Pons (tissue), 1 donor: ENCODE measurements at places on chromosomes 13 and 19.

DNA sequence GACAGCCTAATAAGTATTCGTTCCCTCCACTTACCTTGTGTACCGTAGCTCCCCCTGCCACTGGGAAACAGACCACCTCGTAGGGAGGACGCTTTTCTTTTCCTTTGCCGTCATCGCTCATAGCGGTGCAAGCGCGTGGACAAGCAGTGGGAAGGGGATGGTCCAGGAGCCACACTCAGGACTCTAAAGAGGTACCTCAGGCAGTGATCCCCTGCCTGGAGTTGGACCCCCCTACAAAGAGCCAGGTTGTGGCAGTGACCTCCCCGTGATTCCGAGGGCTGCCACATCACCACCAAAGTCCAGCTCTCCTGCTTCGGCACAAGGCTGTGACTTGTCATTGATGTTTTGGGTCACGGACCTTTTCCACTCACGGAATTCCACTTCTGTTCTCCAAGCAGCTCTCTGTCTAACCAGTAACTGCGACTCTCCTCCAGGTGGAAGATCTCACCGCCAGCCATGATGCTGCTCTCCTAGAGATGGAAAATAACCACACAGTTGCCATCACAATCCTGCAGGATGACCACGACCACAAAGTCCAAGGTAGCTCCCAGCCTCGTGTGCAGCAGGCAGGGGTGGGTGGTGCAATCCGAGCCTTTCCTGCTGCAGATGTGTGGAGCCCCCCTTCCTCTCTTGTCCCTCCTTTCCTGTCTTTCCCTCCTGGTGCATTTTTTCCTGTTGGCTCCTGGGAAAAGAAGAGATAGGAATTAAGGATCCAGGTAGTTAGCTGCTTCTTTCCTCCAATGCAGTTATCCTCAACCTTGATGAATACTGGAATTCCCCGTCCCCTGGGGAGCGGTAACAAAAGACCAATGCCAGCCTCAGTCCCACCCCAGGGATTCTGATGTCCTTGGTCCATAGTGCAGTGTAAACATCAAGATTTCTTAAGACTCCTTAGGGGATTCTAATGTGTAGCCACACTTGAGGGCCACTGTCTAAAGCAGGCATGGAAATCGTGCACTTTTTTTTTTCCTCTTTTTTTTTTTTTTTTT, 107.7 kb downstream of the SLC7A1 start:
- DNase-seq: no peak

- DNase-seq: peak; percentile 34
These were observed 178.0 kb downstream of the KCTD12 start for GRCh38 chr13:76708138-76708688.

DNA sequence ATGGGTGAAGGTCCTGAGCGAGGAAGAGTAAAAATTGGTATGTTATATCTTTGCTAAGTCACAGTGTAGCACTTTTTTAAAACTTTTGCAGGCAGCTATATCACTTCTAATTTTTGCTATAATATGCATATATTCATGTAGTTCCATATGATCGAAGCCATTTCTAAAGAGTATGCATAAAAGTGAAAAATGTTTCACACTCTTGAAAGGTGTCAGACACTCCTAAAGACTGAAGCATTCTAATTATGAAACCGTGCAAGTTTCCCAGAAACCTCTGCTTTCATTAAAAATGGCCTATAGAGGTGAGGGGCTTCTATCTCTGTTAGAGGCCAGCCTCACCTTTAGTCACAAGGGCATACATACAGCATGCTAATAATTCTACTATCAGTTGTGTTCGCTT, 128.9 kb downstream of the CDK8 start:
- DNase-seq: no peak

DNA sequence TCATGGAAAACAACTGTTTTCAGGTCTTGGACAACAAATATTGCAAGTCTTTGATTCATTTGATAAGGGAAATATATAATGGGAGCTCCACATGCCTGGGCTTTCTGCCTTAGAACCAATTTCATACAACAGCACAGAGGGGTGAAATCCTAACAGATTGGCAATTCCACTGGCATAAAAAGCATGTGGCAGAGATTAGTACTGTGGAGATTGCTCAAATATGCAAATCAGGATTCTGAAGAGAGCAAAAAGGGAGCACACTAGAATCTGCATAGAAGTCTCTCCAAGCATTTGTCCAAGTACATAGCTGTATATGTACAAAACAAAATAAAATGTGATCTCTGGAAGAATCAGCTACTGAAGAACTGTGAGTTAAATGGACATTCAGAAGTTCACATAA, 312.9 kb upstream of the SLITRK5 start:
- DNase-seq: no peak

DNA sequence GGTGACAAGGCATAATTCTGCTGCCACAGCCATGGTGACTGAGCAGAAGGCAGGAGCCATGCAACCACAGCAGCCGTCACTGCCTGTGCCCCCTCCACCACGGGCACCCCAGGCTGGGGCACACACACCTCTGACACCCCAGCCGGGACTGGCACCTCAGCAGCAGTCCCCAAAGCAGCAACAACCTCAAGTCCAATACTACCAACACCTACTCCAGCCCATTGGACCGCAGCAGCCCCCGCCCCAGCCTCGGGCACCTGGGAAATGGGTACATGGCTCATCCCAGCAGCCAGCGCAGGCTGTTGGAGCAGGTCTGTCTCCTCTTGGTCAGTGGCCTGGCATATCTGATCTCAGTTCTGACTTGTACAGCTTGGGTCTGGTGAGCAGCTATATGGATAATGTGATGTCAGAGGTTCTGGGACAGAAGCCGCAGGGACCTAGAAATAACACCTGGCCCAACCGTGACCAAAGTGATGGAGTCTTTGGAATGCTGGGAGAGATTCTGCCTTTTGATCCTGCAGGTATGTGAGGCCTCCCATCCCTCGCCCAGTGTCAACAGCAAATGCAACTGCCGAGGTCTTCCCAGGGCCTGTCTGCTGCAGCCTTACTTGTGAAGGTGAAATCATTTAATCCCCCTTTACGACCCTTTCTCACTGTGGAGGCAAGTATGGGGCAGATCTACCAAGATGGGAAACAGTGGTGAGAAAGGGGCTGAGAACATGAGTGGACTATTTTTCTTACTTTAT, 22.9 kb upstream of the GPI start:
- no peak for DNase-seq

- DNase-seq: peak; percentile 93
These were observed 37.5 kb downstream of the SUGP2 start for GRCh38 chr19:18995804-18996241.

DNA sequence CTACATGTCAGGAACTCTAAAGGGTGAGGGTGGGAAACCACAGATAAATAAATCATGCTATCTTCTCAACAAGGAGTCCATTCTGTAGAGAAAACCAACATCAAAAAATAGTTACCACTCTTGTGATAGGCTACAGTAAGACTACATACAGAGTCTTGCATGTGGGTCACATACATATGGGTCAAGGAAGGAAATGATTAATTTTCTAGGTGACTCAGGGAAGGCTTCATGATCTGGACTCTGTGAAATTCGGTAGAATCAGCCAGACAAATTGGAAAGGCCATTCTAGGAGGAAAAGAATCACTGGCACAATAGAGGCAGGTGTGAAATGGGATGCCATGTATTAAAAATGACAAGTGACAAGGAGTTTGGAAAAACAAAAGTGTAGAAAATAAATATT, 638.9 kb downstream of the LIG4 start:
- DNase-seq: no peak

DNA sequence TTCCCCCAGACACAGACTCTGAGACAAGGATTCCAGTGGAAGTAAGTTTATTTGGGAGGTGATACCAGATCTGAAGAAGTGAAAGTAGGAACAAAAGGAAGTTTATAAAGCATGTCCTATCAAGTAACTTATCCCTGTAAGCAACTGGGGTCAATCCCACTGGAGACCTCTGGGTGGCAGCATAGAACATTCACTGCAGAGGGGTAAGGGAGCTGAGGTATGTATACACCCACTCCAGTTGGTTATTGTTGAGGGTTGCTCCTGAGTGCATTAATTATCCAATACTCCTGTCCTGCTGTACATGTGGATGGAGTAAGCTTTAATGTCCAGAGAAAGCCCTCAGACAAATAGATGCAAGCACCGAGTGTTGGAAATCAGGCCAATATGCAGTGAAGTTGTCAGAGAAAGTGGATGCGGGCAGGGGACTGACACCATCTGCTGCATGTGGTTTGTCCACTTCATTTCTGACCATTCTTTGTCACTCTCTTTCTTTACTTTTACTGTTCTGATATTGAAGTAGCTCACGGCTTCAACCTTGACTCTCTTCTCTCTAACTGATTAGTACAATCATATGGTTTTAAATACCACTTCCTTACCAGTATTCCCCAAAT, 46.7 kb downstream of the NOTCH3 start:
- DNase-seq: no peak

DNA sequence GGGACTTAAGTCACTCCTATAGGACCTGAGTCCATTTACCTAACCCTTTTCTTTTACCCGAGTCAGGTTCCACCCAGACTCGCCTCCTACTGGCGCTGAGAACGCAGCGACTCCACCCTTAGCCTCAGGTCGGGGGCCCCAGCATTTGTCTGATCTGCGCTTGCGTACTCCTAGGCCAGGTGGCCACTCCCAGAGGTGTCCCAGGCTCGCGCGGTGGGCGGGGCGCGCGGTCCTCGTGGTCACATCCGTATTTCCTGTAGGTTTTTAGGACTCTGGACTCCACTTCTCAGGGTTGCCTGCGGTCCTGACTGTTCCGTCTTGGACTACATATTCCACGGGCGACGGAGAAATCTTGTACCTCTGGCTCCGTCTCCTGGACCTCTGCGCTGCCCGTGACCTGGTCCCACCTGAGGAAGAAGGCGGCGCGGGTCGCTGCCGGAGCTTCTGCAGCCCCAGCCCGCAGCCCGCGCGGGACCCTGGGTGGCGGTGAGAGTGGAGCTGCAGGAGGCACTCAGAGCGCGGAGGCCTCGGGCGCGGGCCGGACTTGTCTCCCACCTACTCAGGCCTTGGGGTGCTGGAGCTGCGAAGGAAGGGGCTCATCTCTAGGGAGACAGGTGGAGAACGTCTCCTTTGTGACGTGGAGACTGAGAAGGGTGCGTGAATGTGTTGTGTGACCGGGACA, 11.0 kb upstream of the ZNF573 start:
- DNase-seq: no peak

DNA sequence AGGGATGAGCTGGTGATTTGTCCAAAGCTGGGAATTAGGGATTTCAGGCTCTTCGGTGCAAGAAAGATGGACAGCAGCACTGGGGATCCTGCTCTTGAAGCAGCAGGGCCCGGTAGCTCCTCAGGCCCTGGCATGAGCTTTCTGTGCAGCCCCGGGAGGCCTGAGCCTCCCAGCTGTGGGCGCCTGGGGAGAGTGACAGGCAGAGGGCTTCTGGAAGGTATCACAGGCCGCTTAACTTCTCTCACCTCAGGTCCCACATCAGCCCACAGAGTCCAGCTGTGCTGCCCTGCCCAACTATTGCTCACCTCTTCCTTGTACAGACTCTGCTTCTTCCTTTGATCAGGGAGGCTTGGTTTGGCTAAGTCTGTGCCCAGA, 14.6 kb upstream of the ZNF536 start:
- DNase-seq: no peak

GRCh38 chr13:43424412-43424811, 362.4 kb downstream of the ENOX1 start:
- no peak for DNase-seq

- no peak for DNase-seq
These were observed 330.2 kb downstream of the MZT1 start for GRCh38 chr13:72397265-72397664.

DNA sequence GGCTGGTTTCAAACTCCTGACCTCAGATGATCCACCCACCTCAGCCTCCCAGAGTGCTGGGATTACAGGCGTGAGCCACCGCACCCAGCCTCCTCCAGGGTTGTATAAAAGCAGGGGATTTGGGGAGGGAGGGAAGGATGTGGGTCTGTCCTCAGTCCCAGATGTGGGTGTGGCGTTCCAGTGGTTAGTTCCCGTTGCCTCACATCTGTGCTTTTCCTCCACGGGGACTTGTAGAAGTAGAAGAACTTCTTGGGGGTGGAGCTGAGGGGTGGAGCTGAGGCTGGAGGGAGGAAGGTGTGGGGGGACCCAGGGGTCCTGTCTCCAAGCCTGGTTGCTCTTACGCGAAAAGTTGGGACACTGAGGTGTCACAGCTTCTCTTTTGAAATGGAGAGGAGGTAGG, 514 bp upstream of the MCEMP1 start:
- no peak for DNase-seq

DNA sequence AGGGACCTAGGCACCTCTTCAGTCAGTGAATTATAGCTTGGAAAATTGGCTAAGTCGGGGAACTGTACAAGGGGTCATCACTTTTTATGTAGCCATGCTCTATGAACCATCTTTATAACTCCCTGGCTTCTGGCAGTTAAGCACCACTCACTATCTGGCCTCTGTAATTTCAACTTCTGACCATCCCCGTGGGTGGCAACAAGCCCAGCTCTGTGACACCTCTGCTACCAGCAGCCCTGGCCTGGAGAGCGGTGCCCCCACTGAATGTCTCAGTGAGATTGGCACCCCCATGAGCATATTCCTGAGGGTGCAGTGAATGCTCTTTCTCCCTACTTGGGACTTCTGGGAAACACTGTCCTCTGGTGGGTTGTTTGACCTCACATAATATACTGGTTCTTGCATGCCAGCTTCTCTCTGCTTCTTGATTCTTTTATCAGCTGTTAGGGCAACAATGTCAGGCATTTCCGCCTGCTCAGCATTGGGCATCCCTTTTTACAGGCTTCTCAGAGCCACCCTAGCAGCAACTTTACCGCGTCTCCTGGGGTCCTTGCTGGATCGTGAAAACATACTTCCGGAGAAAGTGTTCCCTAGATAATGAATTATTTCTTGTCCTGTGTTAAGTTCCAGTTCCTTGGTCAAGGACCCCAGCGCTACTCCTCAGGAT, 10.4 kb downstream of the KL start:
- no peak for DNase-seq

GRCh38 chr13:106681536-106681935, 113.6 kb upstream of the ARGLU1 start:
- no peak for DNase-seq

DNA sequence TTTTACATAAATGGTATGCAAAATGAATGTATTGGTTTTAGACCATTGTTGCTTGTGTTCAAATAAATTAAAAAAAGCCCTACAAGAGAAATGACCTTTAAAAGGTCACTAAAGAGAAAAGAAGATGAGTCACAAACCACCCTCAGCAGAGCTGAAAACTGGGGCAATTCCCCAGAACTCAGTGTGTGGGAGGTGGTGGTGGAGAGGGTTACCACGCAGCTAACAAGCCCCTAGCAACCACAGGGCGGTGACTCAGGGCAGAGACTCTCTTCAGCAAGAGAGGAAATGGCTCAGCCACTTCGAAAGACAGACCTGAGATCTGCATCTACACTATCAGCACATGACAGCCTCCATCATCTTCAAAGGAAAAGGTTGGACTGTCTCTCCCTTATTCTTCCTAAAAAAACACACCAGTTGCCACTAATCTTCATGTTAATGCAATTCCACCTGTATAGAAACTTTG, 29.4 kb upstream of the NDFIP2 start:
- no peak for DNase-seq
